ENCODE measurements at places on chromosomes 16 and 17.

DNA sequence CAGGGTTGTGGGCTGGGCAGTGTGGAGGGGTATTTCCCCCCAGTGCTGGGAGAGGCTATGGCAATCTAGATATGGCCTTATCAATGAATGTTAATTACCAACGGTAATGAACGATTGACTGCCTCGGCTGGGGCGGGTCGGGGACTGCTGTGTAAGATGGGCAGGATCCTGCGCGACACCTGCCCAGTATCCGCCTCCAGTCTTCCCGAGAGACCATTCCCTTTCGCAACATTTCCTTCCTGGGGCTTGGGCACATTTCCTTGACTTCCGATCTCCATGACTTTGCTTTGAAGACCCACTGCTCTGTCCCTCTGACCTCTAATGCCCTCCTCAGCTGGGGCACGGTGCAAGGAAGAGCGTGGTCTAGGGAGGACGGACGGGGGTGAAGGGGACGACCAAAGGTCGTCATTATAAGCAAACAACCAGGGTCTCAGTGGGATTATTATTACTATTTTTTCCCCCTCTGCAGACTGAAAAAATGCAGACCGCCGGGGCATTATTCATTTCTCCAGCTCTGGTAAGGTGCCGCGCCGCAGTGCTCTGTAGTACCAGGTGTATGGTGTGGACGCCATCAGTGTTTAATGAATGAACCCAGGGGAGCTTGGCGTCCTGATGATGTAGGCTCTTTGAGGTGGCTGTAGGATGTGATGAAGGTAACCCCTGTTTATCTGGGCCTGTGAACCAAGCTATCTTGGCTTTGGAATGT is 506 bp downstream of the ATP5MC1 start:
- no peak for DNase-seq

GRCh38 chr17:73465130-73465952 is 153.5 kb upstream of the CDC42EP4 start:
- no peak for DNase-seq

GRCh38 chr17:36682773-36683172 is 81.4 kb downstream of the MRM1 start:
- DNase-seq: no peak

DNA sequence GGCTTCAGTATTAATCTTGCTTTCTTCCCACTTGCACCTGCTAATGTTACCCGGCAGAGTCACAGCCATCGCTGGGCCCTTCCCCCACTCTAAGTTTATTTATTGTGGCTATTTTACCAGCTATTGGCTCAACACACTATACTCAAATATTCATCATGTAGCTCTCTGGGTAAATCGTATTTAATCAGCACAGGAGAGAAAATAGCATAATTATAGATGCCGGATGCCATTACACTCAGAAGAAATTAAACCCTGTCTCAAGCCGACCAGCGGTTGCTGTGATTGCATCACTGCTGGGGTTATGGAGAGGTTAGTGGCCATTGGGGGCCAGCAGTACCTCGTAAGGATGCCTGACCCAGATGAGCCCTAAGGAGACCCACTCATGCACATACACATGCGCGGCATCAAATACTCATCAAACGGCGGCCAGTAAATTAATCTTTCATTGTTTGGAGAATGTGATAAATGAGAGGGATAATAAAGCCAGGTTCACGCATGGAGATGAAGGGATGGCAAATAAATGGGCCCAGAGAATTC is 269.5 kb upstream of the ZFHX3 start:
- DNase-seq: no peak

DNA sequence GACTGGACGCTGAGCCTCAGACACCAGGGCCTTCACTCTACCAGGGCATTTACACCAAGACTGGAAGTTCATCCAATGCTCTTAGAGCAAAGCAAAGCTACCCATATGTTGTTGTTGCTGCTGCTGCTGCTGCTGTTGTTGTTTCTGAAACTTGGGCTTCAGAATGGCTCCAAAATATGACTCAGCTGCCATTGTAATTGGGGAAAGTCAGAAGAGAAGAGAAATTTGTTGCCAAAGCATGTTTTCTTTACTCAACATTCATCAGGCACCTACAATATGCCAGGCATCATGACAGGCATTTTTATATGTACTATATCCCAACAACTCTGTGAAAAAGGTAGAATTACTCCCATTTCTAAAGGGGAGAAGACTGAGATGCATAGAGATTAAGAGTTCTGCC is 11.9 kb downstream of the KRT32 start:
- no peak for DNase-seq

DNA sequence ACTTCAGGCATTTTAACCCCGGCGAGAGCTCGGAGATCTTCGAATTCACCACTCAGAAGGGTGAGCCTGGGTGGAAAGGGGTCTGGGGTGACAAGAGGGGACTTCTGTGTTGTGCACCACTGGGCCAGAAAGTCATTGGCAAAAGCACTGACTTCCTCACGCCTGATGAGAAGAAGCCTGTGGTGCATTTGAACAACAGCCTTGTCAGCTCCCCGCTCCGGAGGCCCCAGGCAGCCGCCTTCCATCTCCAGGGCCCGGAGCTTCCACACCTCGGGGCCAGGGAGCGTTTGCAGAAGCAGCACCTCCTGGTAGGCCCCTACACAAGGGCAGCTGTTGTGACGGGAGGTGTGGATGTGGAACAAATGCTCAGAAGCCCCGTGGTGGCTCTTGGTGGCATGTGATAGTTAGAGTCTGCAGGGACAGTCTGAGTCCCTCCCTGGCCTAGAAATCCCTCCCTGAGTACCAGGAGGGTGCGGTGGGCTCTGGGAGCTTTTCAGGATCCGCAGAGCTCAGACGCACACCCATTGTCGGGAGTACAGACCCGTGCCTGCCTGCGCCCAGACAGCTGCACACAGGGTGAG is 9.7 kb downstream of the CACNG1 start:
- no peak for DNase-seq

GRCh38 chr16:89375686-89376085 is 114.7 kb downstream of the ANKRD11 start:
- no peak for DNase-seq

GRCh38 chr16:88727871-88728270 is 21.6 kb downstream of the CTU2 start:
- DNase-seq: no peak

GRCh38 chr17:15456972-15457722 is 10.3 kb downstream of the CDRT4 start:
- DNase-seq: no peak

DNA sequence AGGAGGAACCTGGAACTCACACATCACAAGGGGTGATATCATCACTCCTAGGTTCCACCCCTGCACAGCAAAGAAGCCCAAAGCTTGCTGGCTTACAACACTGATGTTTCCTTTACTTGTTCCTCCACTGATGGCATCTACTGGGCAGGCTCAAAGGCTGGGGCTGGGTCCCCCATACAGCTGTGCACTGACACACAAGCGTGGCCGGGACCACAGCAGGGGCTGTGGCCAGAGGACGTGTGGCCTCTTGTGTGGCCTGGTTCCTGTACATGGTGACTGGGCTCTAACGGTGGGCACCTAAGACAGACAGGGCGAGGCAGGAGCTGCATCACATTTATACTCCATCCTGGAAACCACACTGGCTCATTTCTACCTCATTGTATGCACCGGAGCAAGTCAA is 264.4 kb upstream of the FOXF1 start:
- DNase-seq: no peak

DNA sequence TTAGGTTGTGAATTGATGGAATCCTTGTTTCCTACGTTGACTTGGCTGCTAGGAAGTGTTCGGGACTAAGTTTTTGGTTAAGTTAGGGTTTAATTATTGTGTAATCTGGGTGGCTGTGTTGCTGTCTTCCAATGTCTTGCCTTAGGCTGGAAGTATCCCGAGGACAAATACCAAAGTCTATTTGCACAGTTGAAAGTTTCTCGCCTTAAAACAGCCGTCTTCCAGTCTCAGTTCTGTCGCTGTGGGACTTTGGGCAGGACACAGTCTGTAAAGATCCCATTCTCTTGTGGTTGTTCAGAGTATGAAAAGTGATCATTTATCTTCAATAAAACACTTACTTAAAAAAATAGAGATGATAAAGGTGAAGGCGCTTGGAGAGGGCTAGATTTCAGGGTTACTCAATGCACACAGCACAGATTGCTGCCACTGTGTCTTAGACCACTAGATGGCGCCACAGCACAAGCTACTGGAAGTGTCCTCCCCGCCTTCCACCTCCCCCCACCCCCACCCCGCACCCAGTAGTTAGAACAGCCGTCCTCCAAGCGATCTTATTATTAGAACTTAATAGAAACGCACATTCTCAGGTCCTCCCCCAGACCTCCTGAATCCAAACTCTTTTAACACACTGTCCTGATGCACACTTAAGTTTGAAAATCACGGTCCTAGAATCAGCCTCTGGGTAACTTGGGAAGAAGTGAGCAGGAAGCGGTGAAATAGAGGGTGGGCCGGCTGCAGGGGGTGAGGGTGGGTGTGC is 45.8 kb downstream of the AKAP1 start:
- peak; percentile 27 for DNase-seq

DNA sequence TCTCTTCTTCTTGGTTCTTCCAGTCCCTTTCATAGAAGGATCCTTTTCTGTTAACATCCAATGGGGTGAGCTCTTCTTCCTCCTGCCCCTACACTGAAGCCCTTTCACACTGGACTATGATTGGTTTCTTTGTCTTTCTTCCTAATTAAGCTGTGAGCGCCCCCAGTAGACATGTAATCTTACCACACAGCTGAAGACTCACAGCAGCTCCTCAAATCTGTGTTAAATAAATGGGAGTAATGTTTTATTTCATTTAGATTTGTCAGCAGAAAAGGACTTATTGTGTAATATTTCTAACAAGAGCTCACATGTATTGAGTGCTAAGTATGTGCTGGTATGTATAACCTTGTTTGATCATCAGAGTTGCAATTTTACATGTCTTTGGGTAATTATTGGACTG is 55.7 kb downstream of the TOX3 start:
- DNase-seq: no peak

DNA sequence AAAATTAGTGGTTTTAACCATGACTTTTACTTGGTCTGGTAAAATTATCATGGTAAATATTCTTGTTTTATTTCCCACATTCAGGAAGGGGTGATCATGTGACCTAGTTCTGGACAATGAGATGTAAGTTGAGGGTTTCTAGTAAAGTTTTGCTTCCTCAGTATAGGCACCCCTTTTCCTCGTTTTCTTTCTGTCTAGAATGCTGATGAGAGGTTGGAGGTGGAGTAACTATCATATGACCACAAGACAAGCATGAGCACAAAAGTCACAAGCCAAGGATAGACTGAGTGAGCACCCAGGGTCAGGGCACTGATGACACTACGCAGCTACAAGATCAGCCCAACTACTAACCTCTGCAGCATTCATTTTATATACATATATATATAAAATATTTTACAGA is 53.9 kb downstream of the MYO1D start:
- DNase-seq: no peak

GRCh38 chr17:12077773-12078172 is 57.1 kb downstream of the MAP2K4 start:
- DNase-seq: no peak

- no peak for DNase-seq
Observed at GRCh38 chr16:9092282-9092977, 986 bp downstream of the HAPSTR1 start.

DNA sequence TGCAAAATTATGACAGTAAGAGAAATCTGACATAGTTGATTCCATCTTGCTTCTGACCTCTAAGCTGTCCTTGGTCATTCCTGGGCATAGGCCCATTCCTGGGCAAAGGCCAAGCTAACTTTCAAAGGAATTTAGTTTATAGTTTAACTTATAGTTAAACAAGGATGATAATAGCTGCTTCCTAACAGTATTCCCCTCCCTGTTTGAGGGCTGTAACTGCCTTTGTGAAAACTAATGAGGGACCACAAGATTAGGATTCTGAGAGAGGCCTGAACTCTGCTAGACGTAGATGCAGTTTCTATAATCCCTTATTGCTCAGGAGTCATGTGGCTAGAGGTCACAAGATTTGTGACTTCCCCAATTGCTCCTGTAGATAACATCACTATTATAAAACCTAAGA is 80.2 kb upstream of the ASIC2 start:
- no peak for DNase-seq

- DNase-seq: no peak
Observed at GRCh38 chr16:10921536-10922327, 20.5 kb downstream of the DEXI start.

DNA sequence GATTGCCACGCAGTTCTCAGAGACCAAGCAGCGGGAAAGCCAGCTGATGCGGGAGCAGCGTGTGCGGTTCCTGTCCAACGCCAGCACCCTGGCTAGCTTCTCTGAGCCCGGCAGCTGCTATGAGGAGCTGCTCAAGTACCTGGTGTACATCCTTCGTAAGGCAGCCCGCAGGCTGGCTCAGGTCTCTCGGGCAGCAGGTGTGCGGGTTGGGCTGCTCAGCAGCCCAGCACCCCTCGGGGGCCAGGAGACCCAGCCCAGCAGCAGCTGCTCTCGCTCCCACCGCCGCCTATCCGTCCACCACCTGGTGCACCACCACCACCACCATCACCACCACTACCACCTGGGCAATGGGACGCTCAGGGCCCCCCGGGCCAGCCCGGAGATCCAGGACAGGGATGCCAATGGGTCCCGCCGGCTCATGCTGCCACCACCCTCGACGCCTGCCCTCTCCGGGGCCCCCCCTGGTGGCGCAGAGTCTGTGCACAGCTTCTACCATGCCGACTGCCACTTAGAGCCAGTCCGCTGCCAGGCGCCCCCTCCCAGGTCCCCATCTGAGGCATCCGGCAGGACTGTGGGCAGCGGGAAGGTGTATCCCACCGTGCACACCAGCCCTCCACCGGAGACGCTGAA is 15.2 kb downstream of the CACNA1G start:
- no peak for DNase-seq

DNA sequence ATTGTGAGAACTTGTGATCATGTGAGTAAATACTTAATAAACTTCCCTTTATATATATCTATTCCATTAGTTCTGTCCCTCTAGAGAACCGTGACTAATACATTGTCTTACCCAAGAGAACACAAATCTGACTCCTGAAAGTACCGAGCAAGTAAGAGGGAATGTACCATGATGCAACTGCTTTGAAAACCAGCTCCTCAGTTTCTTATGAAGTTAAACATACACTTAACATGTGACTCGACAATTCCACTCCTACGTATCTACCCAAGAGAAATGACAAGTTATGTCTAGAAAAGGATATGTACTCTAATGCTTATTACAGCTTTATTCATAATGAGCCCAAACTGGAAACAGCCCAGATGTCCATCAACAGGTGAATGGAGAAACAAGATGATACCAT is 8.8 kb upstream of the GJD3 start:
- DNase-seq: no peak

DNA sequence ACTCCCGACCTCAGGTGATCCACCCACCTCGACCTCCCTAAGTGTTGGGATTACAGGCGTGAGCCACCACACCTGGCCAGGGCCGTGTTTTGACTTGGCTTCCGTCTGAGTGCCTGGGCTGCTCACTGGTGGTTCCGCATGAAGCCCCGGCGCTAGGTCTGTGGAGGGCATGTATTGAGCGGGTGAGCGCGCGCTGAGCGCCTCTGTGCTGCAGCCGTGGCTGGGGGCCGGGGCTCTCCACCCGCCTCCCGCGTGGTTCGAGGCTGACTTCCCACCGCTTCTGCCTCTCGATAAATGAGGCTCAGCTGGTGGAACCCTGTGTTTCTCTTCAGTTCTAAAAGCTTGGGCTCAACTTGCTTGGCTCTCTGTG is 38.9 kb upstream of the ATP2A3 start:
- DNase-seq: no peak

Data from glomerular endothelial cell (primary cell).